ENCODE measurements at places on chromosomes 12 and 14.

DNA sequence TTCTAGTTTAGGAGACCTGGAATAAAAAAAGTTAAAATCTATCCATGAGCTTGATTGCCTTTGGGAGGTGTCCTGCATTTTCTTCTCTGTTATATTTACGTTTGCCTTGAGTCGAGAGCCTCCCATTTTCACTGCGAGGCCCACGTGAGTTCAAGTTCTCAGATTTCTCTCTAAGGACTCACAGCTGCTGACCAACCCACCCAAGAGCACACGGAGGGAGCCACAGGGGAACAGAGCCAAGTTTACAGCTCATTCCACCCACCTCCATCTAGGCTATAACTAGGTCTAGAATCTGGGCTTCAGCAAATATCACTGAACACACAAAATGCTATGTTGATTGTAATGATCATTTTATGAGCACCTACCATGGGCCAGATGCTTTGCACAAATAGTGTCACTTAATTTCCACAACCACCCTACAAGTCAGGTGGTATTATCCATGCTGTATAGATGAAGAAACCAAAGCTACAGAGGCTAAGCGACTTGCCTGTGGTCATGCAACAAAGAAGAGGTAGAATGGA lies 16.7 kb downstream of the ALDH1L2 start:
- no peak for DNase-seq

GRCh38 chr12:23458640-23459039 lies 490.8 kb downstream of the SOX5 start:
- DNase-seq, result no peak

GRCh38 chr12:76878099-76878898 lies 520 bp downstream of the CSRP2 start:
- peak; percentile 66 for DNase-seq

- DNase-seq, result no peak
Observed at GRCh38 chr14:81519200-81520011, 14.2 kb downstream of the SEL1L start.

DNA sequence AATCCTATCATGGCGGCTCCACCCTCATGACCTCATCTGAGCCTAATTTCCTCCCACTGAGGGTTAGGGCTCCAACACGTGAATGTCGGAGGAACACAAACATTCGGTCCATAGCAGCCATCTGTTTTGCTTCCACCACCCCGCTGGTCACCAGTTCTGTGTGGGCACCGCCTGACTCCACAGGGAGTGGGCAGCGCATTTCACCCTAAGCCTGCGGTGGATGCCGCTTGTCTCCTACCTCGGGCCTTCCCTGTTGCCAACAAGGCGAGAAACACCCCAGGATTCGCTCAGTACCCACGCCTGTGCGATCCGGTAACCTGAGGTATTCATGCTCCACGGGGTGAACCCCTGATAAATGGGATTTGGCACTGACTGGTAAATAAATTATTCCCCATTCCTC lies 95.2 kb upstream of the PPP2R5C start:
- DNase-seq, result no peak

- DNase-seq, result no peak
Observed at GRCh38 chr12:12954356-12954755, 2.4 kb upstream of the GPRC5D start.

DNA sequence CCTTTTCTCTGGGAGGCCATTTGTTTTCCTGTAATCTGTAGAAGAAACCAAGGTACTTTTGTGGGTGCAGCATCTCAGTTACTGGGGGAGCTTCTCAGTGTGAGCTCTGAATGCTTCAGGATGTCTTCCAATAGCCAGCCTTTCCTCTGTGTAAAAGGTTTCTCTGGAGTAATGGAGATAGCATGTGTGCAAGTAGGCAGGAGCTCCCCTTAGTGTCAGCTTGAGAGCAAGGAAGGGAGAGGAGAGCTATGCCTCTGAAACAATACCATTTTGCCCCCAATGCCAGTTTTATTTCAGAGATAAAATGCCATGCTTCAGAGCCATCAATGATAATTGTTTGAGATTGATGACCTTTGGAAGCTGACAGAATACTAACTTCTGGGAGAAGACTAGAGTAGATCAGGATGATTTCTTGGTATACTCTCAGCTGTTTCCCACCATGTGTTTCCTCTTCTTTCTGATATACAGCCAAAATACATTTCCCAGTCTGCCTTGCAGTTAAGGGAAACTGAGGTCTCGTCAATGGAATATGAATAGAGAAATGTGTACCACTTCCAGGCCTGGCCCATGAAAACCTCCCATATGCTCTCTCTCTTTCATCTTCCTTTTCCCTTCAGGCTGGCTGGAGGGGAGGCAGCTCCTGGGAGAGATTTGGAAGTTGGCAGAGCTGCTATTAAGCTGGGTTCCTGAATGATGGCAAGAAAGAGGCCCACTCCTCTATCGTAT lies 125.7 kb downstream of the CRADD start:
- DNase-seq, result no peak

DNA sequence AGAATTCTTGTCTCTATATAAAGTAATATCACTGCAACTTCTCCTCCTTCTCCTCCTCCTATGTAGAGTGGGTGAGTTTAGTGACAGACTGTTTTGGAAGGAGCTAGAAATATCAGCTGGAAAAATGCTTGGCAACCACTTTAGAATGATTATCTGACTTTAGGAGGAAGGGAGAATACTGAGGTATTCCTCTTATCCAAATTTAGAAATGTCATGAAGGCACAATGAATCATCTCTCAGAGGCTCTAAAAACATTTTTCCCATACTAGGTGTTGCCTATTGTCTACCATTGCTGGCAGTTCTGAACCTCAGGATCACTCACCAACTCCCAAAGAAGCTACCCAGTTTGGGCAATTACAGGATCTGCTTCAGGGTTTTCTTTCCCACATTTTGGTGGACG lies 306.6 kb upstream of the ATP2B1 start:
- DNase-seq, result no peak

DNA sequence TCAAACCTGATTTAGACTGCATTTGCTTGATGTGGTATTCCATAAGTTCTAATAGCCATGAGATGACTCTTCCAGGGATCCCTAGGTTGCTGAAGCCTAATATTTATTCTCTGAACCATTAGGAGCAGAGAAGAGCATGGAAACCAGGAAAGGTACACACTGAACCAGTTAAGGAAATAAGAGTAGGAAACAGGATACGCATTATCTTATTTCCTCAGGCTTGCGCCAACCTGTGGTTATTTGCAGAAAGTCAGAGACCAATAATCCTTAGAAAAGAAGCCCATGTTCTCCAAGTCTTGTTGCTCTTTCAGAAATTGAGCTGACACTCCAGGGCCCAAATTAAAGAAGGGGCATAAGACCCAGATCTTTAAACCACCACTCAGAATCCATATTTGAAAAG lies 41.8 kb upstream of the SMUG1 start:
- DNase-seq, result no peak

- no peak for DNase-seq
Observed at GRCh38 chr12:51675071-51675803, 84.2 kb downstream of the SCN8A start.

- DNase-seq, result no peak
Observed at GRCh38 chr12:81468206-81468605, 290.9 kb downstream of the PPFIA2 start.

DNA sequence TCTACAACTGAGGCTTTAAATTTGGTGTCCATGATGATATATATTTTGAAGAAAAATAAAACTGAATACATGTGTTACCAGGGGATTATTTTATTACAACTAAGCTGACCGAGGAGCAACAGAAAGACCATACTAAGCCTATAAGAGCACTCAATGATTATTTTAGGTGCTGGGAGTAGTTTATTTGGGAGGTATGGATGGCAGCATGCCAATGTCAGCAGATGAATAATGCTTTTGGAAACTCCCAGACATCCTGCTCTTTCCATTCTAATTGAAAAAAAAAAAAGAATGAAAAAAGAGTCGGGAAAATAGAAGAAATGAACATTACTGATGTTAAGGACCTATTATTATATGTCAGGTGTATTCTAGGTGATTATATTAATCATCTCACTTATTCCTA lies 441.2 kb downstream of the BTG1 start:
- peak; percentile 62 for DNase-seq

- no peak for DNase-seq
Observed at GRCh38 chr12:72295101-72295500, 22.9 kb downstream of the TRHDE start.

GRCh38 chr12:87967871-87968270 lies 61.3 kb downstream of the C12orf50 start:
- peak; percentile 47 for DNase-seq

DNA sequence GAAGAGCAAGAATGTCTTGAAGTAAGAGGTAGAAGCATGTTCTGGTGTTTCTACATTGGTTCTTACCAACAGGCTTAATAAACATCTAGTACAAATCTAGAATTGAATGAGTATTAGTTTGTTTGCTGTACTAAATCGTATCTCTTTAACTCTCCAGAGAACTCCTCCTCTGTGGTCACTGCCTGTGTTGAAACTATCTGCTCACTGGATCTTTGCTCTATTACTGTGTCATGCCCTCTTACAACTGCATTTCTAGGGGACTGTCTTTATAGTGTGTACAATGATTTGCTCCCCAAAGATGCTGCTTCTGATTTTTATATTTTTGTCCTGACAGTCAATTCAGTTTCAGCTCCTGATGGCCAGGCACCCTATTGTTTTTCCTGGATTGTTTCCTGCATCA lies 50.1 kb upstream of the E2F7 start:
- no peak for DNase-seq

DNA sequence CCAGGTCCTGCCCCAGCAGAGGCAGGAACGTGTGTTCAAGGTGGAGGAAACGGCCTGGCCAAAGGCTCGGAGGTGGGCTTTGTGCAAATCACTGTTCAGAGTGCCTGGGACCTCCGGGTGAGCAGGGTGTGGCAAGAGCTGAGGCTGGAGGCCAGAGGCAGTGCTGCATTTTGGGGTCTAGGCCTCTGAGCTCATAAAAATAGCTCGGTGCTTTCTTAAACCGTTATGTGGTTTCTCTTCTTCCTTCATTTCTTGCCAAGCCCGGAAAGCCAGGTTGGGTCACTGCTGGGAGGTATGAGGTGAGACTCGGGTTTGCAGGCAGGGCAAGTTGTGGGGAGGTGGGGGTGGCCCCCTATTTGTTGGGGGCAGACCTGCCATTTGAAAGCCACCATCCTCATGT lies 178.8 kb upstream of the MYL2 start:
- no peak for DNase-seq

DNA sequence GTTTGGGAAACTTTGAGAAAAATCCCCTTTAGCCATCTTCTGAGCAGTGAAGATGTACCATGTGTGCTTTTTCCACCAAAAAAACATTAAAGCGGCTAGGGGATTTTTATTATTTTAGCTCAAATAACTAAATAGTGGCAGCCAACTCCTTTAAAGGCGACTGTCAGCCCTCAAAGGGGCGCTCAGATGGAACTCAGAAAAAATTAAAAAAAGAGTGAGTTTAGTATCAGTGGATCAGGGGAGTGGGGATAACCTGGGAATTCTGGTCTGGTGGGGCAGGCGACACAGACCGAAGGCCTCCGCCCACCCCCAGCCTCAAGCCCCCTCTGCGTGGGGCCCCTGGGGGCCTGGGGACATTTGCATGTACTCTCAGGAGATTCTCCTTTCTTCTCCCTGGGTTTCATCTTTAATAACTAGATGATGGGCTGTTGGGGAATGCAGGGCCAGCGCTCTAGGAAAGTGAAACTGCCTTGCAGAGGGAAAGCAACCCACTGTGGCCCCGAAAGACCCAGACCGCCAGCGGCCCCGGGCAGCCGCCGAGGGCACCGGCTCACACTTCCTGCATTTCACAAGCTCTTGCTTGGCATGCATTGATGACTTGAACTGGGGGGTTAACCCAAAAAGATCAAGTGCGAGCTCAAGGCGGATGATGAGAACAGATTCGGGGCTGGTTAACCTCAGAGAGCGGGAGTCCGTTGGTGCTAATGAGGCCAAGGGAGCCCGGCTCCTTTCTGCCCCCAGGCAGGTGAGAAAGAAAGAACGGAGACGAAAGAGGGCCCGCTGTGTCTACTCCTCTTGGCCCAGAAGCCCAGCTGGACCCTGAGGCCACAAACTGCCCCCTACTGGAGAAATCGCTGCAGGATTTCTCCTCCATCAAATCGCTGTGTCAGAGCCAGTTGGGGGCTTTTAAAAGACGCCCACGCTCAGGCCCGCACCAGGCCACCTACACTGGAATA lies 7.3 kb upstream of the BATF start:
- no peak for DNase-seq

DNA sequence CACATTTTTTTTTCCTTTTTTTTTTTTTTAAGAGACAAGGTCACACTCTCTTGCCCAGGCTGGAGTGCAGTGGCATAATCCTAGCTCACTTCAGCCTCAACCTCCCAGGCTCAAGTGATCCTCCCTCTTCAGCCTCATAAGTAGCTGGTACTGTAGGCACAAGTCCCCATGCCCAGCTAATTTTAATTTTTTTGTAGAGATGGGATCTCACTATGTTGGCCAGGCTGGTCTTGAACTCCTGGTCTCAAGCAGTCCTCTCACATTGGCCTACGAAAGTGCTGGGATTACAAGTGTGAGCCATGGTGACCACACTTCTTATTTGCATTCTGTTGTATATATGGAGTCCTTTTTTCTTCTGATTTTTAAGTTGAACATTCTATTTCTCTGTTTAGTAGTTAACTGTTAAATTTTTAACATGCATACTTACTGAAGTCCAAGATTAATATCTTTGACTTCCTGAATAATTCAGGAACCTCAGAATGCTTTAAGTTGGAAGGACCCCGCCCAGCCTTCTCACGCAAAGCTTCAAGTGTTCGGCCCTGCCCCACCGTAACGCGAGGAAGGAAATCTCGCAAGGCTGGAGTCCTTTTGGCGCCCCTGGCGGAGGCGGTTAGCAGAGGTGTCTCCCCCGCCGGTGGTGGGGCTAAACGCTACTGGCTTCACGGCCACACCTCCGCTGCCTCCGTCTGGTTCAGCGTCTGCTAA lies 21.6 kb downstream of the SPATS2 start:
- DNase-seq, result no peak

- DNase-seq, result no peak
Observed at GRCh38 chr14:100236881-100237280, 2.1 kb upstream of the YY1 start.

DNA sequence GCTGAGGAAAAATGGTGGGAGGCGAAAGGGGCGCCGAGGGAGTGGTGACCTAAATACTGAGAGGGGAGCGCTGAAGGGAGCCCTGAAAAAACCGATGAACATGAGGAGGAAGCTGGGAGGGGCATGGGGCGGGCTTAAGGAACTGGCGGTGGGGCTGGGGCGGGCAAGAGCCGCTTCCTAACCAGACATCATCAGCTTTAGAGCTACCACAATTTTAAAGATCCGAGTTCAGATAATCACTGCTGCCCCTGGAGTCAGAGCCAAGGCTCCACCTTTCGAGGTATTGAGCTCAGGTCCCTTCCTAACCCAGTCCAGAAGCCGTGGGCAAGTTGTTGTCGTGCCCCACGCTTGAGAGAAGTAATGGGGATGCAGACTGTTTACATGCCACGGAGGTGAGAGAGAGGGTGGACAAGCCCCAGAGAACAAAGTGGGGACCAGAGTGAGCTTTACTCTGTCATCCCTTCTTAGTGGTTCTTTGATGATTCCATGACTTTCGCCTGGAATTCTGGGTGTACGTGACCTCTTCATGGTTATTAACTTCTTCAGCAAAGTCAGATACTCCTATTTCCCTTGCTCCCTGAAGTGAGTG lies 393 bp downstream of the ORMDL2 start:
- no peak for DNase-seq

GRCh38 chr12:100671396-100672074 lies 98.1 kb downstream of the GAS2L3 start:
- DNase-seq, result no peak

All from NCI-H345 (cell line).